ENCODE measurements at places on chromosomes 6 and 20.

- DNase-seq = no peak
These were observed 18.5 kb downstream of the VSTM2L start for GRCh38 chr20:37921341-37921929.

DNA sequence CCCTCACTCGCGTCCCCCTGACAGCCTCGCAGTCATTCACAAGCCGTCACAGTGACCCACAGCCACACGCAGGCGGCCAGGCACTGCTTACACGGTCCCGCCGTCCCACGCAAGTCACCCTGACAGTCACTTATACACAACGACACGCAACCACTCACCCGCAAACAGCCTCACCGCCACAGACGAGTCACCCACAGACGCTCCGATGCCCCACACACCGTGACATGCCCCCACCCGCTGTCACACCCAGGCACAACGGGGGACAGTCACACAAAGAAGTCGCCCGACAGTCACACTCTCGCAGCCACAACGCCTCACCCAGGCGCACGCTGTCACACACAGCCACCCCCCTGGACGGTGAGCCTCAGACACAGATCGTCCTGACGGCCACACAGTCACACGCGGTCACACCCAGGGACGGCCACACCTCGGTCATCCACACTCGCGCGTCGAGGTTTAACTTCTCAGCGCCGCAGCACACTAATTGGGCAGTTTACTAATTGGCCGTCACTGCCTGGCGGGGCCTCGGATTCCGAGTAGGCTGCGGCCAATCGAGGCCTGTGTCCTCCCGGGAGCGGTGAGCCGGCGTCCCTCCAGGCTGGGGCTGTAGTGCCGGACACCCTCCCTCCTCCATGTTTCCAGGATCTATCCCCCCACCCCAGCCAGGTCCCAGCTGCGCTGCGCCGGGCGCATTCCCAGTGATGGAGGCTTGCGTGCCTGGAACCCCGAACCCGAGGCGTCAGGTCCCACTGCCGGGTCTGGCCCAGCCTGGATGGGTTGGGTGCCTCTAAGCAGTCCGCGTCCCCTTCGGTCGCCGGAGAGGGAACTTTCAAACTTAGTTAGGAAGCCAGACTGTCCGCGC lies 790 bp downstream of the TOX2 start:
- peak; percentile 26 for DNase-seq

GRCh38 chr6:151025076-151025475 lies 159.6 kb downstream of the MTHFD1L start:
- DNase-seq = no peak

DNA sequence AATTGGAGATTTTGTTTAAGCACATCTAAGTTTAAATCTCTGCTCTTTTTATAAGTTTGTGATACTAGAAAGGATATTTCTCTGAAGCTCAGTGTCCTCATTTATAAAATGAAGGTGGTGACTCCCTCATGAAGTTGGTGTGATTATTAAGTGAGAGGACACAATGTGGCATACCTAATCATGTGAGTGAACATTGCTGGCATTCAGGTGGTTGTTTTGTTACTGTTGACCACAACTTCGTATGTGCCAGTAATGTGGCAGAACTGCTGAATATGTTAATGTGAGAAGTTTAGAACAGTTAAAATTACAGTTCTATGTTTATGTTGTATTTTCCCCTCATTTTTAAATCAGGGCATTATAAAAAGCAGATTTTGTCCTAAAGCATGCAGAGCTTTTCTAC lies 127.2 kb downstream of the STXBP5 start:
- no peak for DNase-seq

DNA sequence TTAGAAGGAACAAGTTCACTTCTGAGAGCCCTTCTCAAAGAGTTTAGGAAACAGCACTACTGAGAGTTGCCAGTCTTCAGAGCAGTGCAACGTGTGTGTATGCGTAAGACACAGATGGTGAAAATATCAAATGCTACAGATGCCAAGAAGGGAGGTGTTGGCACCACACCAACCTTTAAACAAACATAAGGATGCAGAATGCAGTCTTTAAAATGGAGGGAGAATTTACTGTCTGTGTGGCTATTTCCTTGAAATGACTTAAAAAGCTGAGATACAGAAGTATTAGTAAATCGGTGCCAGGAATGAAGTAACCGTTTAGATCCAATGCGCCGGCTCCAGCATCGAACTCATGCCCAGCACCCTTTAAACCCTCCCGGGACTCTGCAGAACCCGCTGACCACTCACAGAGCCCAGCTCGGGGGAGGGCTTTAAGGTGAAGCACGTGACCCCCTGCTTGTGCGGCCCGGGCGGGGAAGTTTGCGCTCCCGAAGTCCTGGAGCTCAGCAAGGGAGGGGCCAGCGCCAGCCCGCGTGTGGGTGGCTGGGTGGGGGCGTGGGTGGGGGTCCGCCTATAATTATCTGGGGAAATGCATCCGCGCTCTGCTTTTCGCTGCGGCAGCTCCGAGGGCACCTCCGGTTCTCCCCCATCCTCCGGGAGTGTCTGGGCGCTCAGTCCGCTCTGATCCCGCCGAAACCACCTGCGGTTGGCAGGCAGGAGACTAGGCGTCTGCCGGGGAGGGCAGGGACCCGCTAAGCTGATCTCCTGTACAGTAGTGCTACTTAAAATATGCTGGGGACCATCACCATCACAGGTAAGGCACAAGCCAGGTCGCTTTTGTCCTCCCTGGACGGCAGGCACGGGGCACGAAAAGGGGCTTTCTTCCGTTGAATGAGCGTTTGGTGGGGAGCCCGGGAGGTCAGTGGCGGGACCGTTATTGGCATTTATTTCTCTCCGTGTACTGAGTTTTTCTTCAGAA lies 66.0 kb downstream of the ZBTB2 start:
- DNase-seq = no peak

DNA sequence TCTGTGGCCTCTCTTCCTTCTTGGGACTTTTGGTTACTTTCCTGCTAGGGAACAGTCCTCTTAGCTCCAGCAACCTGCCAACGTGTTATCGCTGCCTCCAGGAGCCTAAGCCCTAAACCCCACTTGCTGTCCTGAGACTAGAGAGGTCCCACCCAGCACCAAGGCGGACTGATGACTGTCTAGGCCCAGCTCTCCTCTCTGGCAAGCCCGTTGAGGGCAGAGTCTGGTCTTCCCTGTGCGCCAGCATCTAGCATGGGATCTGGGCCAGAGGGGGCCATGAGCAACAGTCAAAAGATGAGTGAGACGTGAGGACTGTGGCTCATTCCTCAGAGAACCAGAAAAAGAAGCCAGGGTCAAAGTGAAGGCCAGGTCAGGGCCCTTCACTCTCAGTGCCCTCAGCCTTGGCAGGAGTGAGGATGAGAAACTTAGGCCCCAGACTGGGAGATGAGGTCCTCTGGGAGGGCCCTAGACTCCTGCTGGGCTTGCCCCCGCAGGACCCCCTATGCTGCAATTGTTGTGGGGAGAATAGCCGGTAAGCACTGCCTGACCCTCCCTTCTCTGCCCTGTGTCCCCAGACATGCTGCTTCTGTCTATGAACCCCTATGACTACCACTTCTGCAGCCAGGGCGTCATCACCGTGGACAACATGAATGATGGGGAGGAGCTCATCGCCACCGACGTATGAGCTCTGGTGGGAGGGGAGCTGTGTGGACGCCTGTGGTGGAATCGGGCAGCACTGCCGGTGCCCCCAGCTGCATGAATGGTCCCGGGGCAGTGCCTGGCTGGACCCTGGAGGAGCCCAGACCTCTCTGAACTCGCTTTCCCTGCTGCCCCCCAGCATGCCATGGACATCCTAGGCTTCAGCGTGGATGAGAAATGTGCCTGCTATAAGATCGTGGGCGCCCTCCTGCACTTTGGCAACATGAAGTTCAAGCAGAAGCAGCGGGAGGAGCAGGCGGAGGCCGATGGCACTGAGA lies 30.9 kb downstream of the MYH7B start:
- no peak for DNase-seq

GRCh38 chr6:79081663-79082062 lies 3.6 kb upstream of the PHIP start:
- no peak for DNase-seq

- peak; percentile 14 for DNase-seq
These were observed 26.2 kb upstream of the GATA5 start for GRCh38 chr20:62501801-62502495.

DNA sequence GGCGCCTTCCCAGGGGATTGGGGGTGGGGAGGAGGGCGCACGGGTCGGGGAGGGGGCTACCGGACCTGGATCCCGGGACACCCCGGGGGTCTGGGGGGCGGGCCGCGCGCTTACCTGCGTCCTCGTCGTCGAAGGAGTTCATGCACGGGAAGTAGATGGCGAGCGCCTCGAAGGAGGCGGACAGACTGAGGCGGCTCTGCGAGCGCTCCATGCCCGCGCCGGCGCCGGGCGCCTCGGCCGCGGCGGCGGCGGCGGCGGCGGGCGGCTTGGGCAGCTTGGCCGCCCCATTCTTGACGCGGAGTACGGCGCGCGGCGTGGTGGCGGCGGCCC lies 320 bp downstream of the RIMS4 start:
- DNase-seq = peak; percentile 3

DNA sequence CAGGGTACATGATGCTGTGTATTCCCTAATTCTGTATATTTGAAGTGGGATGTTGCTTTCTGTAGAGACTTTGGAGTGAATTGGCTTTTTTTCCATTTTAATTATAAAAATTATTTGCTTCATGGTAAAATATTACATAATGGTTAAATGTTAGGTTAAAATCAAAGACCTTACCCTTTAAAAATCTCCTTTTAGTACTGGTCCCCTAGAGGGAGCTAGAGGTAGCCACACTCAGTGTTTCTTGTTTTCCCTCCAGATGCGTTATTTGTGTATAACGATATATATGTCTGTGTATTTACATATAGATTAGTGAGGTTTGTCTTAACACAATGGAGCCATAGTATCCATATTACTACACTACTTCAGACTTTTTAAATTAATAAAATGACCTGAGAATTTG lies 146.7 kb downstream of the PLCB4 start:
- no peak for DNase-seq

- no peak for DNase-seq
These were observed 4.7 kb downstream of the HNF4A start for GRCh38 chr20:44360221-44360620.

Measured in T-helper 2 cell (primary cell).